ENCODE measurements at places on chromosomes 3 and 15. TPM values are rescaled to one million over a fixed set of nuclear protein-coding genes. Genes with fewer than 3 reads are reported as not detected.

P2RY14 gene
- not detected for total RNA-seq

ACKR2 gene
- total RNA-seq = 0.74 TPM

LEKR1 gene
- 0.29 TPM for total RNA-seq

SIDT1 gene
- not detected for total RNA-seq

BOC gene
- 0.49 TPM for total RNA-seq

C2CD4B gene
- total RNA-seq = not detected

PLCB2 gene
- total RNA-seq = not detected

RFTN1 gene
- total RNA-seq = 9.7 TPM

C3orf85 gene
- not detected for total RNA-seq

APBA2 gene
- total RNA-seq = 18.4 TPM

DNA sequence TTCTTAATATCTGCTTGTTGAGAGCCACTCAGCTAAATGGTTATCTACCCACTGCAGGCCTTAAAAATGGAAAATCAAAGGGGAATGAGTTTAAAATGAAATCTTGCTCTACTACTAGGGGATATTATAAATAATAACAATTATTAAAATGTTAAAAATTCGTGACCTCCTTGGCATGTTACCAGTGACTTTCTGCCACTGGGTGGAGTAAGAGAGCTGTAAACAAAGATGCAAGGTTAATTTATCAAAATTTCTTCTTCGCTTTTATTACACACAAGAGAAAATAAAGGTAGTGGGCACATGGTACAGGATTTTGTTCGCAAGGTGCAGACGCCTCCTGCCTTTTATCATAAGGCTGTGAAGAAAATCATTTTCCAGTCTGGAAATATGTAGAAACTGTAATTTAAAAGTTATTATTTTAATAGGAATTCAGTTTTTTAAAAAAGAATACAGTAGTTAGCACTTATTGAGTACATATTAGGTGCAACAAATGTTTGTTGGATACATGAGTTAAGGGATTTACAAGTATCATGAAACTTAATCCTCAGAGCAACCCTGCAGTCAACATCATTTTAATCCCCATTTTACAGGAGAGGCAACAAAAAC lies 272.6 kb downstream of the SUCLG2 start:
- no peak for DNase-seq

- no peak for DNase-seq
Observed at GRCh38 chr3:31213869-31214486, 318.7 kb upstream of the STT3B start.

DNA sequence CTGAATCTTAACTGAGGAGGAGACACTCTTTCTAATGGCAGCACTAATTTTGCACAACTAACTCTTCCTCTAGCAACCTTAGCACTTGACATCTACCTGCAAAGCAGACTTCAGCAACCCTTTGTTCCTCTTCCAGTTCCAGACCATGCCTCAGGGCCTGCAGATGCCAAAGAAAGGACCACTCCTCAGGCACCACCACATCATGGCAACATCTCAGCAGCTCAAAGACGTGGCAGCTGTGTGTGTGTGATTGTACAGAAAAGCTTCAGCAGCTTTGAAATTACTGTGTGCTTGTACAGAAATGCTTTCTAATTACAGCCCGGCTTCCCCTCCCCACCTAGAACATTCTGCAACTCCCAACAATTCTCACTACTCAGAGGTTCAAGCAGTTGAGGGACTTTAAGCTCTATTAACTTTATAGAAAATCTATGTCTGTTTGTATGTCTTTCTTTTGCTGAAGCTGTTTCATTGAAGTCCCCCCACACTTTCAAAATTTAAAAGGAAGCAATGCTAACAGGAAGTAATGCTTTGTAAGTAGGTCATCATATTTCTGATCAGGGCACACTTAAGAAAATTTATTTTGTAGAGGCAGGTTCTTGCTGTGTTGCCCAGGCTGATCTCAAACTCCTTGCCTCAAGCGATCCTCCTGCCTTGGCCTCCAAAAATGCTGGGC lies 115.2 kb downstream of the CD47 start:
- DNase-seq = no peak

GRCh38 chr3:17905996-17906395 lies 163.6 kb upstream of the TBC1D5 start:
- no peak for DNase-seq

DNA sequence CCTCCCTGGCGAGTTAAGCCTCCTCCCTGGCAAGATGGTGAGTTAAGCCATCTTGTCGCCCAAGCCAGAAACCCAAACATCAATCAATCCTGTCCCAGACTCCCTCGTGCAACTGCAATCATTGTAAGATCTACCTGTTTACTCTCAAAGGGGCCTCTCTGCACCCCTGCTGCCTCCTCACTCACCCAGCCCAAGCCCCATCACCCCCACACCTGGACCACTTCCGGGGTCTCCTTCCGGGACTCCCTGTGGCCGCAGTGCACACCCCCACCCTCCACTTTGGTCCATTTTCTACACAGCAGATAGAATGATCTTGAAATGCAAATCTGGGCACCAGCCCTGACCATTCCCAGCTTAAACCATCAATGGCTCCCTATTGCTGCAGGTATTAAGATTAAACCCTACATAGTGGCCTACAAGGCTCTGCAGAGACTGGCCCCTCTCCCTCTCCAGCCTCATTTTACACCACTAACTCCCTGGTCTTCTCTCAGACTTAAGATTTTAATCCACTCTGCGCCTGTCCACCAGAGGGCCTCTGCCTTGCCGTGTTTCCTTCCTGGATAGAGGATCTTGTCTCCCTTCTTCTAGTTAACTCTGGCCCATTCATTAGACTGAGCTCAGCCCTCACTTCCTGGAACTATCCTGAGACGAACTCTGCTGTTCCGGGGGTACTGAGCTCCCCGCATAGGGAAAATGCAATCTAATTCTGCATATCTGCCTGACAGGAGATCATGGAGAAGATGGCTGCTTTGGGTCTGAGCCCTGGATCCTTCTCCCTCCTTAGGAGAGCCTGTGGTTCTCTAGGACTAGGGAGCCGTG lies 41.9 kb upstream of the SLC6A1 start:
- DNase-seq = peak; percentile 12

DNA sequence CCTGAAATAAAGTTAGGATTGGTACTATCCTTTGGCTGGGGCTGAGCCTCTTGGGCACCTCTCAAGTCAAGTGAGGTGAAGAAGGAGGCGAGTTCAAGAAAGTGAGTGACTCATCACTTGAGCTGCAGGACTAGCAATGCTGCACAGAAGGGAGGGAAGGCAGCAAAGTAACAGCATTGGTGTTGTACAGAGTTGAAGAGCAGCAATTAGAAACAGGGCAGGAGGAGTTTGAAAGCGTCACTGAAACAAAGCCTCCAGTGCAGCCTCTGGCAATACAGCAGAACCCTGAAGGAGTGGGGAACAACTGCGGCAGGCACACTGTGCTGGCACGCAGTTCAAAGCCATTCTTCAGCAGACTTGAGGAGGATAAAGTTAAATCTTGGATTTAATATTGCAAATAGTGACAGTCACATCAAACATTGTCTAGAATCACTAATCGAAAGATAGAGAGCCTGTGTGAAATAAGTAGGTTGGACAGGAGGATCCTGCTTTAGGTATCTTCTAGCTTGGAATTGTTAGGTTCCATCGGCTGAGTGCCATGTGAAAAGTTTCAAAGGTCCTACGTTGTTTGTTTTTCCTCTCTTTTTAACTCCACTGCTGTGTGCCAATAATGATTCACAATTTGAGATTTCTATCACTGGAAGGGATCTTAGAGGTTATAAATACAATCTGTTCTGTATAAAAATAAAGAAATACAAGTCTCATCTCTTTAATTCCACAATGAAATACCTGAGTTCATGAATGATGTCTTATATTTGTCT lies 479.8 kb downstream of the NAALADL2 start:
- DNase-seq = peak; percentile 87

DNA sequence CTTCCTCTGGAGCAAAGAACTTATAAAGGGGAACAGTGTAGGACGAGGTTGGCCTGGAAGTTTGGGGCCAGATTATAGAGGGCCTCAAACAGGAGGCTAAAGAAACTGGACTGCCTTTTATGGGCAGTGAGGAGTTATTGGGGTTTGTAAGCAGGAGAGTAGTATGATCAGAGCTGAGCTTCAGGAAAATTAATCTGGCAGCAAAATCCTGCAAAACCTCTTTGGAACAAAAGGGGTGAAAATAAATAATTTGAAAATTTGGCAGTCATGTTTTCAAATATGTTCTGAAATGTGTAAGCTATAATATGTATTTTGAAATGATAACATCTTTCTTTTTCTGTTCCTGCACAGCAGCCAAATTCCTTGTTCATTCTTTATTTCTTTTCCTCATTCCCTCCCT lies 164.9 kb downstream of the THSD4 start:
- no peak for DNase-seq

- DNase-seq = no peak
Observed at GRCh38 chr3:15367059-15367458, 34.7 kb upstream of the SH3BP5 start.

DNA sequence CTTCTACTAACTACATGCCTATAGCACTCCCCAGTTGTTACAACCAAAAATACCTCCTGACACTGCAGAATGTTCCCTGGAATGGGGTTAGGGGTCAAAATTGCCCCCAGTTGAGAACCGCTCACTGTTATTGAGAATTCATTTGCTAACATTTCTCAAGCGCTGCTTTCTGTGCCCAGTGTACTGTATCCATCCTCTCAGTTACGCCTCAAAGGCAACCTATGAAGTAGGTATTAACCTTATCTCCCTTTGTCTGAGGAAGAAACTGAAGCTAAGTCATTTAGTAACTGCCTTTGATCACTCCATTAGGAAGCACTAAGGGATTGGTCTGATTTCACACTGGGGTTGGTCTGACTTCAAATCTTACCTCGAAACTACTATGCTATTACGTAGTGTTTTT lies 70.1 kb downstream of the CADPS start:
- DNase-seq = no peak

GRCh38 chr3:195195321-195196209 lies 75.4 kb downstream of the XXYLT1 start:
- DNase-seq = no peak

DNA sequence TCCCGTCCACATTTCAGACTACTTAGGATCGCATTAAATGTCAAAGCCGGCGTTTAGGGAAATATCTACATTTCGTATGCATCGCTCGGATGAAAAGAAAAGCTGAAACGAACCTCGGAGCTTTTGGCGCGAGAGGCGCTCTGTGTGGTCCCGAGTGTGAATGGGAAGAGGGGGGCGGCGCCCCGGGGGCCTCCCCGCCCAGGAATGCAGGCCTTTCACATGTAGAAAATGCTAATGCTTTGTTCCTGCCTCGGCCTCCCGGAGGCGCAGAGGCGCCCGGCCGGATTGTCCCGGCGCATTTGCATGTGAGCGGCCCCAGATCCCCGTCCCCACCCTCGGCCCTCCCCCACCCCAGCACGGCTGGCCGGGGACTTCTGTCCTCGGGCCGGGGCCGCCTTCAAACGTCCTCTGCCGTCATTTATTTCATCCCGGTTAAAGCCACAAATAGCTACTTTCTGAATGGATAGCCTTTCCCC lies 37.0 kb upstream of the TRIM71 start:
- peak; percentile 1 for DNase-seq

DNA sequence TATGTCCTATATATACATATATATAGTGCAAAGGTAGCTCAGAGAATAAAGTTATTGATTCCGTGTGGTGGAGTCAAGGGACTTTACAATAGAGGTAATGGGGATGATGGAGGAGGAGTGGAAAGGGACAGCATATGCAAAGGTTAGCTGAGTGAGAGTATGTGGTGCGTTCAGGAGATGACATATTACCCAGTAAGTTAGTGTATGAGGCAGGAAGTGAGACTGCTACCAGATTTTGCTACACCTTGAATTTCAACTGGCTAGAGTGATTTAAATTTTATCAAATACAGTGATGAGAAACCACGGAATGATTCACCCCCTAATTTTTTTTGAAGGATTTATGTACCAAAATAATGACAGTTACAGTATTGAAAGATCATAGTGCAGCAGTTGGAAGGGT lies 2.8 kb downstream of the ACTL6A start:
- no peak for DNase-seq

- no peak for DNase-seq
Observed at GRCh38 chr3:129106320-129106719, 15.3 kb downstream of the RAB43 start.

- no peak for DNase-seq
Observed at GRCh38 chr15:52220937-52221660, 29.9 kb upstream of the GNB5 start.

GRCh38 chr15:27456807-27457206 lies 485.8 kb downstream of the GABRG3 start:
- no peak for DNase-seq

DNA sequence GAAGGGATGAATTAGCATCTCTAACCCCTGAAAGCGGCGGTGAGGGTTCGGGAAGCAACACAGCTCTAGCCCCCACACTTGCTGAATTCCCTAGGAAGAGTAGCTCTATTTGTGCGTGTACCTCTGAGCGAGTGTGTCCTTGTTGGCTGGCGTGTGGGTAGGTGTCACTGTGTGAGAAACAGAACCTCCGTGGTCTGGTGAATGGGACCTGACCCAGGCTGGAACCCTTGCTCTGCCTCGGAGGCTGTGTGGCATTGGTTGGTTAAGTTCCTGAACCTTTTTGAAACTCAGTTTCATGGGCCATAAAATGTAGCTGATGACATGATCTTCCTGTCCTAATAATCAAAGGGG lies 414 bp upstream of the TMEM115 start:
- DNase-seq = no peak

- no peak for DNase-seq
Observed at GRCh38 chr15:64691896-64692565, 83.4 kb downstream of the RBPMS2 start.

- no peak for DNase-seq
Observed at GRCh38 chr3:33722191-33722590, 4.1 kb upstream of the CLASP2 start.

DNA sequence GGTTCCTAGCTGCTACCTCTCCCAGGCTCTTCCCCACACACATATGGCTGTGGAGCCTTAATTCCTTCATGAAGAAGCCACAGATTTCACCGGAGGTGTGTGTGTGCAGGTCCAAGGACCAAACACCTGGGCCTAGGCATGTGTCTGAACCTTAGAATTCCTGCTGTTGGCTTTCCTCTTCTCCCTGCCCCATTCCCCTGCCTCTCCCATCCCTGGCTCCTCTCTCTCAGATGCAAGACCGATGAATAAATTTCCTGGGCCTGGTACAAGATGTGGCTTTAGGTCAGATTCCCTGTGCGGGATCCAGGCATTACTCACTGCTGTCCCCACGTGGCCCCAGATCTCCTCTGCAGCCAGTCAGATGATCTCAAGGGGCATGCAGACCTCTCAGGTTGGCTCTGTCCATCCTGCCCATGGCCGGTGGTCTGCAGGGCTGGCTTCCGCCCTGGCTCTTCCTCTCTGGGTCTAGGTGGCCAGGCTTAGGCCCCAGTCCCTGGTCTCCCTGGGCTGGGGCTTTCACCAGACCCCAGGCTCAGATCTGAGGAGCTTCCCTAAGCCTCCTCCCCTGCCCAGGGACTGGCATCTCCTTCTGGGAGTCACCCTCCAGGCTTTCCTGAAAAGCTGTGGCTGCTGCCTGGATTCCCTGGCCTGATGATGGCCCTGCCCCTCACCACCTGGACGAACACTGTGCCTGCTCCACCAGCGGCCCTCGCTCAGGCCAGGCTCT lies 20.5 kb downstream of the CCR9 start:
- DNase-seq = no peak

- DNase-seq = no peak
Observed at GRCh38 chr3:126160243-126161210, 19.9 kb downstream of the ALDH1L1 start.

Data from Caki2 (cell line).